Activated T-helper 2 cell treated with anti-CD3 and anti-CD28 coated beads, Interferon-gamma antibody, Interleukin-2, Interleukin-4, amounts not matched to agents 10 μg/mL and 5 μg/mL and 100 μg/mL, durations not matched to agents 14 hours and 24 hours and 36 hours (primary cell): ENCODE measurements at places on chromosomes 6 and 20.

- no peak for DNase-seq
Measured at GRCh38 chr6:40586369-40587201, 579 bp downstream of the LRFN2 start.

GRCh38 chr20:30511322-30512030 is 746.0 kb upstream of the DEFB115 start:
- no peak for DNase-seq

DNA sequence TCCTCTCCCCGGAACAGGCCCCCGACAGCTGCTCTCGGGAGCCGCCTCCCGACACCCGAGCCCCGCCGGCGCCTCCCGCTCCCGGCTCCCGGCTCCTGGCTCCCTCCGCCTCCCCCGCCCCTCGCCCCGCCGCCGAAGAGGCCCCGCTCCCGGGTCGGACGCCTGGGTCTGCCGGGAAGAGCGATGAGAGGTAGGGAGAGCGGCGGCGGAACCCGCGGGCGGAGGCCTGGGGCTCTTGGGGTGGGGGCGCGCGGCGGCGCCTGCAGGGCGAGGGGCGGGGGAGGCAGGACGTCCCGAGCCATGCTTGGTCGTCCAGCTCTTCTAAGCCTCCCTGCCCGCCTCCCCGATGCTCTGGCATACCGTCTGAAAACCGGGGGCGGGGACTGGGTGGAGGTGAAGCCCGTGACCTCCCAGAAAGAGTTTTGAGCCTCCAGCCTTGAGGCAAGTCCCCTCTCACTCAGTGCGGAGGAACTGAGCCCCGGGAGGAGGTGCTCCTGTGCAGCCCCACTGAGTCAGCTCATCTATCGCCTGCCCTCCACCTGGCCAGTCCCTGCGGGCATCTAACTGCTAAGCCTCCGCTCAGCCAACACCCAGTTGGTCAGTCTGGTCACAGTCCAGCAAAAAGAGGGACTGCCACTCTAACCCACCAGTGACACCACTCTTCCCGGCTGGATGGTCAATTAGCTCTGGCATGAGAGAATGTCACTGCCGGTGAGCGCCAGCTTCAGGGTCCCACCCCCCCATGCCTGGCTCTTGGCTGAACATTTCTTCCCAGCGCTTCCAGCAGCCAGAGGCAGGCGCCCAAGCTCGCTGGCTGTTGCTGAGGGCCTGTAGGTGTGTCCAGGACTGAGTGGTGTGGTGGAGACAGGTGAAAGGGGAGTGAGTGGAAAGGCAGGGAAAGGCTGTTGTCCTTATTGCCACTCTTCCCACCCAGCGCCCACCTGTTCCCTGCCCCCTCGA is 482 bp downstream of the DDR1 start:
- no peak for DNase-seq

DNA sequence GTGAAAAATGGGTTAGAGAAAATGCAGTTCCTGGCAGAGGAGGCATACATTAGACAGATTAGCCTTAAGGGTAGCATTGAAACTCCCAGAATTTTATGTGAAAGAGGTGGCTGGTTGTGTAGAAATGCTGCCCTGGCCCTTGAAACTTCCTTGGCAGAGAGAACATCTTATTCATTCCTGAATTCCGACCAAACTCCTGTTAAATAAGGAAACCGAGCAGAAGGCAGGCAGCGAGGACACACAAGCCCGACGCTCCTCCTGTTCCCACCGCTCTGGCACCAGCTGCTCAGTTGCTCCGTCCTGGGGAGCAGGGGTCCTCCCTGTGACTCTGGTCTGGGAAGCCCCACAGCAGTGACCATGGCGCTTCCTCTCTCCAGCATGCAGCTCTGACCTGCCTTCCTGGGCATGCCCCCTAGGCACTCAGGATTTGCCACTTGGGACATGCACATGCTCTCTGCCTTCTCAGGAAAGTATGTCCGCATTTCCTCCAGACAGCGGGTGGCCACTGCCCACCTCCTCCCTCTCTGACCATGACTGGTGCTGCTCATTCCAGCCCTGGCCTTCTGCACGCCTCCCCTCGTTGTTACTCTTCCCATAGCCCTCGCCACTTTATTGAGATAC is 35.2 kb upstream of the CLDN20 start:
- no peak for DNase-seq

DNA sequence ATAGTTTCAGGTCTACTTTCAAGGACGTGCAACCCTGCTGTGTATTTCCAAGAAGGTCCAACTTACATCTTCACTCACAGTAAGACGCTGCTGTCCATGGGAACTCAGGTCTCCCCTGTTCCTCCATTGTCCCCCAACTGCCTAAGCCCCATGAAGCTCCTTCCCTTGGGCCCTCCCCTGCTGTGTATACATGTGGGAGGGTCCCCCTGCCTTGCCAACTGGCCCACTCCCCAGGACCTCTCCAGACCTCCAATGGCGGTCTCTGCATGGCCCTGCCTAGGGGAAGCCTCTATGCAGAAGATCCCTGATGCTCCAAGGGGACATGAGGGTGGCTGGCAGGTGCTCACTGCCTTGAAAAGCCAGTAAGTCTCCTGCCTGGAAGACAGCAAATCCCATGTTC is 186.7 kb upstream of the CST7 start:
- DNase-seq = no peak

GRCh38 chr20:61558726-61559125 is 306.7 kb downstream of the CDH4 start:
- DNase-seq = no peak

DNA sequence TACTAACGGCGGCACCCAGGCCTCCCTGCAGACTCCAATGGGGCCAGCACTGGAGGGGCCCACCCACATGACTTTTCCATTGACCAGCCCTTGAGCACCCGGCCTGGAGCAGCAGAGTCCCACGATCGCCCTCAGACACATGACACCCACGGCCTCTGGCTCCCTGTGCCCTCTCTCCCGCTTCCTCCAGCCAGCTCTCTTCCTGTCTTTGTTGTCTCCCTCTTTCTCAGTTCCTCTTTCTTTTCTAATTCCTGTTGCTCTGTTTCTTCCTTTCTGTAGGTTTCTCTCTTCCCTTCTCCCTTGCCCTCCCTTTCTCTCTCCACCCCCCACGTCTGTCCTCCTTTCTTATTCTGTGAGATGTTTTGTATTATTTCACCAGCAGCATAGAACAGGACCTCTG is 26.1 kb upstream of the FANCE start:
- DNase-seq = no peak

DNA sequence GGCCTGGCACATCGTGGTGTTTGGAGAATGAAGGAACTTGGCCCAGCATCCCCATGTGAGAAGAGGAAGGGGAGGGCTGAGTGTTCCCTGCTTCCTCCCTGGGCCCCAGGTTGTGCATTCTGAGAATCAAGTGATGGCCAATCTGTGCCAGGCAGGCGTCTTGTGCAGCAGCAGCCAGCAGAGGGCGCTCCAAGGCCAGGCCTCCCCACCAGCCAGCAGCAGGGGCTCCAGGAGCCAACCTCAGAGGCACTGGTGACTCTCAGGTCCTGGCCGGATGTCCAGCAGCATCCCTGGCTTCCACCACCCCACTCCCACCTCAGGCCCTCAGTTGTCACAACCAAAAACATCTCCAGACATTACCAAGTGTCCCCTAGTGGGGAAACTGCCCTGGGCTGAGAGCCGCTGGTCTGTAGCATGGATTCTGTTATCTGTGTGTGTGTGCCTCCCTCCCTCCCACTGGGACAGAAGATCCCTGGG is 192.0 kb downstream of the PREX1 start:
- peak; percentile 46 for DNase-seq

DNA sequence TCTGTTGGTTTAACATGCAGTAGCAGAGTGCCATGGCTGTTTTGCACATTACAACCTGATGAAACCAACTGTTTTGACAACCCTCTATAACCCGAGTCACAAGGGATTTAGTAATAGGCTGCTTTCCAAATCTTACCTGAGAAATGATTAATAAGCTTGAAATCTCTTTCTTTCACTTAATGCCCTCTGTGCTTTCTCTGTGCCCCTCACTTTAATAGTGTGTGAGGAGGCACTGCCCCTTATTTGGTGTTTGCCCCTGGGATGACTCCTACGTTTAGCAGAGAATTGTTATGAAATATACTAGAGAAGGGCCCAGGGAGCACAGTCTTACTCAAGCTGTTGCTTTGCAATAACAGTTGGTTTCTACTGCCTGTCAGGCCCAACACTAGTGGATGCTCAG is 31.0 kb upstream of the PTCHD4 start:
- DNase-seq = no peak

- DNase-seq = no peak
Measured at GRCh38 chr20:3818155-3819151, 1.9 kb upstream of the AP5S1 start.

GRCh38 chr6:133396984-133397348 is 155.8 kb downstream of the EYA4 start:
- no peak for DNase-seq

GRCh38 chr6:33277663-33278391 is 904 bp downstream of the B3GALT4 start:
- no peak for DNase-seq

GRCh38 chr6:10310826-10311225 is 104.0 kb downstream of the TFAP2A start:
- no peak for DNase-seq

- no peak for DNase-seq
Measured at GRCh38 chr6:125714441-125715090, 34.9 kb upstream of the HEY2 start.

- DNase-seq = no peak
Measured at GRCh38 chr20:54219751-54220426, 12.0 kb downstream of the PFDN4 start.

GRCh38 chr6:148346681-148347440 is 4.2 kb downstream of the SASH1 start:
- DNase-seq = no peak

- DNase-seq = no peak
Measured at GRCh38 chr6:4950836-4951533, 52.9 kb downstream of the RPP40 start.

GRCh38 chr6:90319979-90320685 is 23.5 kb upstream of the BACH2 start:
- no peak for DNase-seq

GRCh38 chr6:151690303-151690702 is 117.2 kb upstream of the ESR1 start:
- DNase-seq = no peak

- DNase-seq = no peak
Measured at GRCh38 chr20:10611357-10611756, 62.4 kb downstream of the JAG1 start.

- no peak for DNase-seq
Measured at GRCh38 chr6:134161041-134161440, 108.6 kb upstream of the SLC2A12 start.

GRCh38 chr6:36392621-36393020 is 5.2 kb upstream of the ETV7 start:
- DNase-seq = no peak

DNA sequence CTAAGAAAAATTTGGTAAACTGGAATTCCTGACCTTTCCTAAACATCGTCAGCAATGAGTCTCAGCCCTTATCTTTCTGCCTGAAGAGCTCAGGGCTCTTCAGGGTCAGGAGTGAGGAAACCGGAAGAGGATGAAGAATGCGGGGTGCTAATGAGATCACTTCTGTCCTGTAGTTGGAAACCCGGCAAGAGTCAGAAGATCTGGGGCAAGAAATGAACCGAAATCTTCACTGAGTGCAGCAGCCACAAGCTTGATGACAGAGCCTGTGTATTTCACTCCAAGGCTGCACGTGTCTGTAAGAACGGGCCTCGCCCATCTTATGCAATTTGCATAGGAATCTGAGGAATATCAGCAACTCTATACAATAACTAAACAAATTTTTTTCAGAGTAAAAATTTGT is 60.4 kb upstream of the QKI start:
- no peak for DNase-seq

DNA sequence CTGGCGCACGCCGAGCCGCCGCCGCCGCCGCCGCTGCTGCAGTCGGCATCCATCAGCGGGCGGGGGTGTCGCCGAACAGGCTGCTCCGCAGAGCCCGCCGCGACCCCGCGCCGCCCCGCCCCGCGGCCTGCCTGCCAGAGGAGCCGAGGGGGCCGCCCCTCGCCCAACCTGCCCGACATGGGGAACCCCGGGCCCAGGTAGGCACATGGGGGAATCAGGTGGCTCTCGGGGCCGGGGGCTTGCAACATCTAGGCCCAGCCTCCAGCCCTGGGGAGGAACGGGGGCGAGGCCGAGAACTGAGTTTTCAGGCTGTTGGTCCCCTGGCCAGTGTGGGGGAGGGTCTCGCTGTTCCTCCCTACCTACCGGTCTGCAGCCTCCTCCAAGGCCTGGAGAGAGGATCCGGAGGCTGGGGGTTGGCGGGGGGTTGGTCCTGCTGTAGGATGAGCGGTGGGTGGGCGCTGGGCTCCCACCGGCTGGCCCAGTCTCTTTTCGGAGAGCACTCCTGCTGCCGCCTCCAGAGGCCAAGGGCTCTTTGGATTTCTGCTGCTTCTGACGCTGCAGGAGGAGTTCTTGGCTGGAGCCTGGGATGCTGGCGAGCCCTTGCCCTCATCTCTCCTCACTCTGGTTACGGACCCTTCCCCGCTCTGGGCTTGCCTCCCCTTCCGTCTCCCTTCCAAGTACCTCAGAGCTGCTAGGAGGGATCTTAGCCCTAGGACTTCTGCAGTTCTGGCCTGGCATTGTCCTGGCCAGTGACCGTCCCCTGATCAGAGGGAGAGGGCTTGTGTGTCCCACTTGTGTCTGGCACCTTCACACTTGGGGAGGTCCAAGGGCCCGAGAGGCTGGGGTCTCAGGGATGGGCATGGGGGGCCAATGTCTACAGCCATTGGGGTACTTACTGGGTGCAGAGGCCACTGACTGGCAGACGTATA is at the start of gene EPB41L1:
TSS of gene EPB41L1 (plus strand) at position 41 of the 929 bp plus-strand sequence. CDS start 19,038 bp downstream, outside the sequence.
- DNase-seq = no peak

GRCh38 chr20:25867776-25868649 is 171.4 kb upstream of the ZNF337 start:
- DNase-seq = peak; percentile 66

DNA sequence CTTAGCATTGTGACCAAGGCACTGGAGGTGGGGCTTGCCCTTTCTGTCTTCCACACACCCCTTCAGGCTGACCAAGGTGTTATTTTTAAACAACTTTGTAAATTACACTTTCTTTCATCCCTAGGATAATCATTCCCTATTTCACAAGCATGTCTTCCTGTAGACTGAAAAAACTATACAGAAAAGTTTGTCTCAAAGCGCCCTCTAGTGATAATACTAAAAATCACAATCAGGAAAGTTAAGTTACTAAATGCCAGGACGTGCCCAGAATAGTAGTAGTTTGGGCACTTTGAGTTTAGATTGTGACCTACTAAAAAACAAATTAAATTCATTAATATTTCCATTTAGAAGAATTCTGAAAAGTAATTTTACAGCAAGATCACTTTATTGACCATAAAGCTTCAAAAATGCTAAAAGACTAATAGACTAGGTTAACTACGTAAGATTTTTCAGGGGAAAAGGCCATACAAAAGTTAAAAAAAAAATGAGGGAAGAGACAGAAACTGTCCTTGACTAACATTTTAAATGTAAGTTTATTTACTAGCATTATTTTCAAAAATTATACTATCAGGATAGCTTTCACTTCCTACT is 123.3 kb upstream of the DUSP22 start:
- no peak for DNase-seq

GRCh38 chr6:102761872-102762271 is 1368.4 kb downstream of the GRIK2 start:
- DNase-seq = no peak

- no peak for DNase-seq
Measured at GRCh38 chr6:56366141-56366852, 118.9 kb upstream of the COL21A1 start.
